Fibroblast of lung (primary cell): ENCODE measurements at places on chromosomes 6 and 20.
A peak's percentile ranks its signal among the peaks of the same experiment; 100 is the strongest.

GRCh38 chr20:9439806-9440205 lies 74.6 kb upstream of the LAMP5 start:
- DNase-seq: no peak

- no peak for DNase-seq
Observed at GRCh38 chr6:41571021-41571780, 25.0 kb downstream of the FOXP4 start.

DNA sequence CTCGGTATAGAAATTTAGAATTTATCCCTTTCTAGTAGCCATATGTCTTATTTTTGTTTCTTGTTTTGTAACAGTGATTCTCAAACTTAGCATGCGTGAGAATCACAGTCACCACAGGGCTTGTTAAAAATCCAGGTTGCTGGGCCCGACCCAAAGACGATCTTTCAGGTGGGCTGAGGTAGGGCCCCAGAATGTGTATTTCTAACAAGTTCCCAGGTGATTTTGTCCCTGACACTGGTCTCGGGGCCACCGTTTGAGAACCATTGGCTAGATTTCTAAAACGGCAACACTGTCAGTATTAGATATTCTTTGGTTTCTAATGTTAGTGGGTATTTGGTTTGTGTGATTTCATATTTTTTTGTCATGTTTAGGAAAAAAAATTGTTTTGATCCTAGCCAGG lies 9.9 kb downstream of the PFDN4 start:
- no peak for DNase-seq

DNA sequence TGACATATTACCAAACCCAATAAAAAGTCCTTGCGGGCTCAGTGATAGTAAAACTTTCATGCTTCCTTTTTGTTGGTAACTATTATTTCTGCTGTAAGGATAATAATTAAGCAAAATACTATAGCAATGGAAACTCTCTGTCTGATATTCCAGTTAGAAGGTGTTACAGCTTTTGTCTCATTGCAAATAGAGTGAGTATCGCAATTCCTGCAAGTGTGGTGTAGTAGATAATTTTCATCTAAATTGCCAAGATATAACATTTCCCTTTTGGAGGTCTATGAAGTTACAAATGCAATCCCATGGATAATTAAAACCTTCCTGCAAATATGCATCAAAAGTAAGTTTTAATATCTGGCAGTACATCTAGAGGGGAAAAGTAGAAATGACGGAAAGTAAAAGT lies 88.7 kb upstream of the CD93 start:
- no peak for DNase-seq

GRCh38 chr6:134079406-134079921 lies 27.0 kb upstream of the SLC2A12 start:
- no peak for DNase-seq

- DNase-seq: no peak
Observed at GRCh38 chr6:86217906-86218305, 575.2 kb upstream of the SYNCRIP start.

GRCh38 chr6:73081955-73082354 lies 143.3 kb downstream of the KHDC1L start:
- DNase-seq: no peak

DNA sequence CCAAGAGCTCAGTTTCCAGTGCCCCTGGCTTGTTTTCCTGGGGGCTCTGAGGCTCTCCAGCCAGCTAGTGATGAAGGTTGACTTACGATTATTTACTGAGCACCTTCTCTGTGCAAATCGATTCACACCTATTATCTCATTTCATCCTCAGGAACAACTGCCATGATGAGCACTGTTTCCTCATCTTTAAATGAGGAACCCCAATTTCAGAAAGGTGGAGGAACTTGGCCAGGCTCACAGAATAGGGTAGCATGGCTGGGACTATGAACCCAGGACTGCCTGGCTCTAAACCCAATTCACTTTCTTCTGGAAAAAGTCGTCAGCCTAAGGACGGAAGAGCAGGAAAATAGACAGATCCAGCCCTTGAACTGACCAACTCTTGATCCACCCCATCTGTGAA lies 3.5 kb upstream of the BPI start:
- no peak for DNase-seq

DNA sequence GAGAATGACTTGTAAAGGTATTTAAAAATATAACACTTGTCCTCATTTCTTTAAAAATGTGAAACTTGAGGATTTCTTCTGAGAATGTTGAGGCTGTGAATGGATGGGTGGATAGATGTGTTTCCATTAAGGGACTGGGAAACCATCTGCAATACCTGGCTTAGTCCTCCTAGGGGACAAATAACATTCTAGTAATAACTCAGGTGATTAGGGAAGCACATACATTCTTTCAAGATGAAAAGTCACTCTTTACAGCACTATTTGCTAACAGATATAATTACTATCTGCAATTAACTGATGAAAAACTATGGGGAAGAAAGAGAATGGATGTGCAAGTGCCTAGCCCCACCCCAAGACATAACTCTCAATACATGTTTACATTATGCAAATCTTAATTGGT lies 542.3 kb downstream of the CD83 start:
- no peak for DNase-seq

- peak; percentile 74 for DNase-seq
Observed at GRCh38 chr20:9375221-9375681, 139.1 kb upstream of the LAMP5 start.

DNA sequence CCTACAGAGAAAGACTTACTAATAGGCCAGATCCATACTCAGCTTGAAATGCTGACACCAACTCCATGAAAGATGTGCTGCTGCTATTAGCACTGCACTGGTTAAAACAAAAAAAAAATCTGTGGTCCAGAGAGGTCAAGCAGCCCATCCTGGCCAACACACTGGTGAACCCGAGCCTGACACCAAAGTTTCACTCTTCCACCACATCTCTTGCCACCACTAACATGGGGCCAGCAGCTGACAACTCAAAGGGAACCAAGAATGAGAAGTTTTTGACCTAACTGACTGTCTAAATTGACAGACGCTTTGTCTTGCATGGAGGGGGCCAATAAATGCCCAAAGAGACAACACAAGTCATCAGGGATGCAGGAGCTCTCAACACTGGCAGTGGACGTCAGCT lies 5.4 kb downstream of the CLIC5 start:
- no peak for DNase-seq

GRCh38 chr6:168369786-168370185 lies 50.2 kb upstream of the DACT2 start:
- no peak for DNase-seq

GRCh38 chr20:57312138-57312537 lies 17.5 kb upstream of the SPO11 start:
- DNase-seq: no peak

DNA sequence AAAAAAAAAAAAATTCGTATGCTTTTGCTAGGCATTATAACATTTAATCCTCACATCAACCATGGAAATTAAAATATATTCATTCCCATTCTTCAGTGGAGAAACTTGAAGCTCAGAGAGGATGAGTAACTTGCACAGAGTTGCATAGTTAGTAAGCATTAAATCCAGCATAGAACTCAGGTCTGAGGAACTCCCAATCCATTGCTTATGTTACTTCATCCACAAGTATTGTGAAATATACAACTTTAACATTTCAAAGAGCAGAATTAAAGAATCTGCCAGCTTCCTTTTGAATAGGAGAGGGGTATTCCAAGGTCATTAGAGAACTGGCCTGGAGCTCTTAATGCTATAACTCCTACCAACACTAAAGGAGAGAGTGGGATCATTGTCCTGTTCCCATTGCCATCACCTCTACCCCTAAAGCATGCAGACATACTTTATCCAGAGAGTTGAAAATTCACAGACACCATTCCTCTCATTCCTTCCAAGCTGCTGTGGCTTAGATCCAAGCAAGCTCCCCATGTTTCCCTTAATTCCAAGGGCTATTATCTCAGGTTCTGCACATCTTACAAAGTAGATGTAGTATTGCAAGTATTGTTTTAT lies 91.9 kb downstream of the FLRT3 start:
- DNase-seq: peak; percentile 25

DNA sequence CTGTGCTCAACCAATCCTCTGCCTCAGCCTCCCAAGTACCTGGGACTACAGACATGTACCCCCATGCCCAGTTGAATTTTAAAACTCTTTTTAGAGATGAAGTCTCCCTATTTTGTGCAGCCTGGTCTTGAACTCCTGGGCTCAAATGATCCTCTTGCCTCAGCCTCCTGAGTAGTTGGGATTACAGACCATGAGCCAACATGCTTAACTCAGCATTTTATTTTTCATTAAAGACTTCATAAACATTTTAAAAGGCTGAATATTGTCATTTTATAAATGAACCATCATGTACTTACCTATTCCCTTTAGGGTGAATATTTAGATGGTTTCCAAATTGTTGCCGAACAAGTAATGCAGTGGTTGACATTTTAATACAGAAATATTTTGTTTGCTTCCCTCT lies 16.5 kb upstream of the IFNGR1 start:
- DNase-seq: no peak

DNA sequence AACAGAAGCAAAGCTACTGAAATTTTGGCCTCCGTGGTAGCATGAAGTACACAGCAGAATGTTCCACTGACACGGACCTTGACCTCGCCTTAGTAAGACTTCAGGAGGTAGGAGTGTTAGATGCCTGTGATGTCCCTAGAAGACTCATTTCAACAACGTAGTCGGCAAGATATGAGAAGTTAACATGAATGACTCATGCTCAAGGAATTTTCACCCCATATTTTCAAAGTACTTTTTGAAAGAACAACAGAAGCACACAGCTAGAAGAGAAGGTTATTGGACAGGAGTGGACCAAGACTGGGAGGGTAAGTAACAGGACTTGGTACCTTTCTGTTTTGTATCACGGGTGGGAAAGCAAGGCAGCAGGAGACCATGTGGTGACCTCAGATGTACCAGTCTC lies 78.0 kb downstream of the DZANK1 start:
- DNase-seq: peak; percentile 51

DNA sequence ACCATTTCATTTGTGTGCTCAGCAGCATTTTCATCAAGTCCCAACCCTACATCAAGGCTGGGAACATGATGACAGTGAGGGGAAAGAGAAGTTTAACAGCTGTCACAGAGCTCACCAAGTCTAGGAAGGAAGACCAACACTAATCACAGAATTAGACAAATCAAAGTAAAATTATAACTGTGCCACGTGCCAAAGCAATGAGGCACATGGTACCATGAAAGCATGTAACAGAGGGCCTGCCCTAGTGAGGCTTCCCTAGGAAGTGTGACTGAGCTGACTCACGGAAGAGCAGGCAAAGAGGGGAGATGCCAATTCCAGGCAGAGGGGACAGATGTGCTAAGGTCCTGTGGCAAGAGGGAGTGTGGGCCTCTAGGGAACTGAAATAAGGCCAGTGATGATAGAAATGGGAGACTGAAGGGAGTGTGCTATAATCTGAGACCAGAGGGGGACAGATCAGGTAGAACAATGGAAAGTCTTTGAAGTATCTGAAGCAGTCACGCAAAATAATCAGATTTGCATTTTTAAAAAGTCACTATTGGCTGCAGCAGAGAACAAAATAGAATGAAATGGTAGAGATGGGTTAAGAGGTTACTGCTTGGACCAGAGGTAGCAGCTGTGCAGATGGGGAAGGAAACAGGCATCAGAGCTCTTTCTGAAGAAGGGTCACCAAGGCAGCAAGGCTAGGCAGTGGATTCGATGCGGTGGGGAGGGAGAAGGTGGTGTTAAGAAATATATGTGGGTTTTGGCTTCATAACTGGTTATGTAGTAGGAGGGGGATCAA lies 86.8 kb downstream of the GPR6 start:
- DNase-seq: no peak

DNA sequence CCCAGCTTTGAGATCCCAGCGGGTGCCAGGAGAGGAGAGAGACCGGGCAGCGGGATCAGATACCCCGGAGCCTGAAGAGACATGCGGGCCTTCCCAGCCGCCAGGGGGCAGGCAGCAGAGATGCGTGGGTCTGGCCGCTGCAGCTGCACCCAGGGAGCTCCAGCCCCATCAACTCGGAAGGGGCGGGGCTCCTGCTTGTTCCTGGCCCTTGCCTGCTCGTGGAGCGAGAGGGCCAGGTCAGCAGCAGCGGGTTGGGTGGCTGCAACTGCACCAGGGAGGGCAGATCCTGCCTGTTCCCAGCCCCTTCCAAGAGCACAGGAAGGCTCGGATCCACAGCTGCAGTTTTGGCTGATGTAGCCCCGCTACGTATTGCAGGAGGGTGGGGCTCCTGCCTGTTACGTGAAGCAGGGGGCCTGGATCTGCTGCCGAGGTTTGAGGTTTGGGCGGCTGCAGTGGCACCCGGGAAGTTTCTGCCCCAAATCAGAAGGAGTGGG lies 532.8 kb downstream of the RFPL4B start:
- DNase-seq: peak; percentile 18

GRCh38 chr20:6588296-6588695 lies 179.2 kb upstream of the BMP2 start:
- peak; percentile 62 for DNase-seq
